Neural progenitor cell (in vitro differentiated cells): ENCODE measurements at places on chromosomes 2 and 18. TPM values are rescaled to one million over a fixed set of nuclear protein-coding genes. Genes with fewer than 3 reads are reported as not detected.

The ABHD1 gene
- total RNA-seq, result 0.65 and 1.1 TPM in 2 replicates

The TMEM37 gene
- total RNA-seq, result 0.74 and 1.0 TPM in 2 replicates

The CFAP210 gene
- 1.2 and 2.5 TPM in 2 replicates for total RNA-seq

The VWC2L gene
- not detected in 2 replicates for total RNA-seq

The ANKRD29 gene
- 0.65 and 0.81 TPM in 2 replicates for total RNA-seq

The DNAJC5G gene
- not detected in 2 replicates for total RNA-seq

The SERPINB13 gene
- total RNA-seq, result not detected in 2 replicates

The KCNJ3 gene
- 0.26 and 0.77 TPM in 2 replicates for total RNA-seq

GRCh38 chr2:127082974-127083373, 24.0 kb downstream of the BIN1 start:
- no peak overlapping the region for H3K27ac ChIP-seq
- no peaks in the 10 kb centered on the region for H3K36me3 ChIP-seq
- DNase-seq, result no peak
- peaks cover 47% of the 10 kb centered on the region for H3K4me1 ChIP-seq
- H3K27me3 ChIP-seq, result no peaks in the 10 kb centered on the region

- DNase-seq, result no peak
- H3K4me3 ChIP-seq, result no peak overlapping the region
- no peaks in the 10 kb centered on the region for H3K27me3 ChIP-seq
- no peak overlapping the region for H3K27ac ChIP-seq
- H3K4me1 ChIP-seq, result no peaks in the 10 kb centered on the region
Measured at GRCh38 chr2:218465987-218466633, 47.2 kb downstream of the VIL1 start.

GRCh38 chr18:65221736-65222135, 529.1 kb upstream of the CDH7 start:
- H3K27ac ChIP-seq, result no peak overlapping the region
- no peaks in the 10 kb centered on the region for H3K4me1 ChIP-seq
- H3K4me3 ChIP-seq, result no peak overlapping the region
- DNase-seq, result no peak
- H3K36me3 ChIP-seq, result no peaks in the 10 kb centered on the region
- no peaks in the 10 kb centered on the region for H3K27me3 ChIP-seq

GRCh38 chr18:21604671-21605070, 4.2 kb upstream of the ESCO1 start:
- no peaks in the 10 kb centered on the region for H3K36me3 ChIP-seq
- no peaks in the 10 kb centered on the region for H3K27me3 ChIP-seq
- no peaks in the 10 kb centered on the region for H3K4me1 ChIP-seq
- DNase-seq, result no peak
- H3K4me3 ChIP-seq, result no peak overlapping the region

- H3K4me1 ChIP-seq, result no peaks in the 10 kb centered on the region
- H3K27me3 ChIP-seq, result no peaks in the 10 kb centered on the region
- no peak for DNase-seq
Measured at GRCh38 chr2:65880436-65880835, 448.0 kb upstream of the SPRED2 start.

GRCh38 chr2:12896318-12896982, 179.7 kb downstream of the TRIB2 start:
- no peak overlapping the region for H3K4me3 ChIP-seq
- H3K36me3 ChIP-seq, result no peaks in the 10 kb centered on the region
- no peaks in the 10 kb centered on the region for H3K4me1 ChIP-seq
- no peak for DNase-seq

DNA sequence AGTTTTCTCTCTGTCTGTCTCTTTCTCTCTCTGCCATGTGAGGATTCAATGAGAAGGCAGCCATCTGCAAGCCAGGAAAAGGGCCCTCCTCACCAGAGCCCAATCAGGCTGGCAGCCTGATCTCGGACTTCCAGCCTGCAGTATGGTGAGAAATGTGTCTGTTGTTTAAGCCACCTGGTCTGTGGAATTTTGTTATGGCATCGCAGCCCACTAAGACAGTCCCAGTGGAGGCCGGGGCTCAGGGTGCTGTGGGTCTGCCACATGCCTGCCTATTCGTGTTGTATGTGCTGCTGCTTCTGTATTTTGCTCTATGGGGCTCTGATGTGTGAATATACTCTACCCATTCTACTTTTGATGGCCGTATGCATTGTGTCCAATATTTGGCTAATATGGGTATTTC, 139.0 kb upstream of the HS6ST1 start:
- no peak for DNase-seq
- no peak overlapping the region for H3K4me3 ChIP-seq
- H3K4me1 ChIP-seq, result no peaks in the 10 kb centered on the region
